Spinal cord (tissue), 10 donors: ENCODE measurements at places on chromosomes 16 and 17.

- DNase-seq: no peak
- peaks cover 7% of the 10 kb centered on the region for H3K4me1 ChIP-seq
Measured at GRCh38 chr16:86248310-86248905, 261.9 kb upstream of the FOXF1 start.

DNA sequence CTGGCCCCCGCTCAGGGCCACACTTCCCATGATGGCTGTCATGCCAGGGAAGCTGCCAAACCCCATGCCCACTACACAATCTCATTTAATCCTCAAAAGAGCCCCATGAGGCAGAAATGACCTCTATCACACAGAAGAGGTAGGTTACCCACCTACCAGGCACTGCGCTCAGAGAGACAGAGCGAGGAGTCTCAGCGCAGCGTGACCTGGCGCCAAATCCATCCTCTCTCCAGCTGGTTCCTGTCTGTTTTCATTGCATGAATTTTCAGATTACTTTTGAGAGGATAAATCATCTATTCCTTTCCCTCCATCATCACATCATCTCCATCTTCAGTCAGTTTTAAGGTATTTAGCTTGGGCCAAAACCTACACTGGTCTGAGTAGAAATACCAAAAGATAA is 101.5 kb upstream of the DNAH17 start:
- H3K36me3 ChIP-seq: peaks cover 78% of the 10 kb centered on the region
- no peaks in the 10 kb centered on the region for H3K27me3 ChIP-seq
- no peak for DNase-seq
- H3K27ac ChIP-seq: no peak overlapping the region
- peaks cover 5% of the 10 kb centered on the region for H3K4me1 ChIP-seq

- no peaks in the 10 kb centered on the region for H3K36me3 ChIP-seq
- peaks cover 10% of the 10 kb centered on the region for H3K4me1 ChIP-seq
- H3K27ac ChIP-seq: no peak overlapping the region
- no peak for DNase-seq
- no peaks in the 10 kb centered on the region for H3K27me3 ChIP-seq
- H3K4me3 ChIP-seq: no peak overlapping the region
Measured at GRCh38 chr17:79627184-79627765, 16.4 kb upstream of the RBFOX3 start.

GRCh38 chr17:48928876-48929811 is 15.5 kb downstream of the SNF8 start:
- H3K4me1 ChIP-seq: peaks cover 6% of the 10 kb centered on the region
- no peak for DNase-seq
- no peak overlapping the region for H3K4me3 ChIP-seq
- peaks cover 70% of the 10 kb centered on the region for H3K36me3 ChIP-seq
- H3K27me3 ChIP-seq: no peaks in the 10 kb centered on the region

GRCh38 chr17:43901861-43902589 is 5.3 kb downstream of the MPP2 start:
- no peak overlapping the region for H3K27ac ChIP-seq
- H3K27me3 ChIP-seq: no peaks in the 10 kb centered on the region
- H3K36me3 ChIP-seq: peaks cover 31% of the 10 kb centered on the region
